ENCODE measurements at places on chromosomes 1 and 21.

DNA sequence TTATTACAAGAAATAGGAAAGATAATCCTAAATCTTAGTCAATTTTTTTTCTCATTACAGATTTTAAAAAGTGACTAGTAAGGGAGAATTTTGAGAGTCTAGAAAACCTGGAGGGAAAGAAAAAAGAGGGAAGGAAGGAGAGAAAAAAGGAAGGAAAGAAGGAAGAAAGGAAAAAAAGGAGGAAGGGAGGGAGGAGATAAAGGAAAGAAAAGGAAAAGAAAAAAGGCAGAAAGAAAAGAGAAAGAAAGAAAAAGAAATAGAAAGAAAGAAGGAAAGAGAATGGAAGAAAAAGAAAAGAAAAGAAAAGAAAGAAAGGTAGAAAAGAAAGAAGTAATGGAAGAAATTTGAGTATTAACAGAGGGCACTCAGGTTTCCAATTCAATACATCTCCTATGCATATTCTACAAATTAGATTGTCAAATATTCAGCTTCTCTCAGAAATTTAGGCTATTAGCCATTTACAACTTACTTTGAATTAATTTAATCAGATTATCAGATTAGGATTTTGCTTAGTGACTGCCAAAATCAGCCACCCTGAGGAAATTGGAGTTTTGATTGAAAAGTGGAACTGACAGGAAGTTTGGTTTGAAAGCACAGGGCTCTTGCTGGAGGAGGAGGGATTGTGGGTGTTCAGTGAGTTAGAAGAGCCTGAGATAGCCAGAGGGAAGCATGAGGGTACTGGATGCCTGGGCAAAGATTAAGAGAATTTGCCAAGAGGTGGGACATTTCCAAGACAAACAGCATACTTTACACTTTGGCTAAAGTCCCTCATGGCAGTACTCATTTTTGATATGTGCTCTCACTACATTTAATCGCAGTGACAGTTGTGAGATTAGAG is 677.8 kb downstream of the USP25 start:
- no peak for DNase-seq

GRCh38 chr1:110348050-110348449 is 8.9 kb downstream of the RBM15 start:
- DNase-seq, result no peak

- no peak for DNase-seq
These were observed 18.7 kb downstream of the C21orf58 start for GRCh38 chr21:46304955-46305354.

DNA sequence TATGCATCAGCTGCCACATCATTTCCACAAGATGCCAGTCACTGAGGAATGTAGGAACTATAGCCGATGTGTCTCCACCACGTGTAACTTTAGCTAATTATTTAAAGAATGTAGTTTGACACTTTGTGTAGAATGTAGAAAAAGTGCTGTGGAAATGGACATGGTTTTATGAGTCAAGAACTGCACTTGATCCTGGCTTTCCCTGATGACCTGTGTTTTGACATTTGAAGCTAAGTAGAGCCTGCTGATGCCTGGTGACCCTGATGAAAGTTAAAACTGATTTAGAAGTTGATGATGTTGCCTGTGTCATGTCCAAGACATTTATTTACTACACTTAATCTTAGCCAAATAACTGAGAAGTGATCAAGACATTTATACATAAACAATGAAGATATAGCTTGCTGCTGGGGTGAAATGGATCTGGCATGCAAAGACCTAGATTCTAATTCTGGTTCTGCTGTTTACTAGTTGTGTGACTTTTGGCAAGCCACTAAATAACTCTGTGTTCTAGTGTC is 4.4 kb upstream of the OSBPL9 start:
- no peak for DNase-seq

- DNase-seq, result no peak
These were observed 28.1 kb downstream of the ACBD3 start for GRCh38 chr1:226158457-226158856.

DNA sequence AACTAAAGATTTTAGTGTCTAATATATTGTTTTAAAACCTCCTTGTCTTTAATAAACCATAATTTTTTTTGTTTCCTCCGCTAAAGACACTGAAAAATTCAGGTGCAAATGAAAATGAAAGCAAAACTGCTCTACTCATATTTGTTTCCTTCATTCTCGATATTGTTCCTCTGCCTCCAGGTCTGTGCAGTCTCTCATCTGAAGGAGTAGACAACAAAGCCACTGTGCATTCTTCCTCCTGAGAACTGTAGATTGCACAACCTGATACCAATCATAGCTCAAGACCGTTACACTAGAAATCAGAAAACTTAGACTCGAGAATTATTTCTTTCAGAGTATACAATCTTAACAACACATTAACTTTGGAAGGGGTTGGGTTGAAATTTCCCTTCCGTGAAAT is 373.1 kb upstream of the CXADR start:
- DNase-seq, result no peak

DNA sequence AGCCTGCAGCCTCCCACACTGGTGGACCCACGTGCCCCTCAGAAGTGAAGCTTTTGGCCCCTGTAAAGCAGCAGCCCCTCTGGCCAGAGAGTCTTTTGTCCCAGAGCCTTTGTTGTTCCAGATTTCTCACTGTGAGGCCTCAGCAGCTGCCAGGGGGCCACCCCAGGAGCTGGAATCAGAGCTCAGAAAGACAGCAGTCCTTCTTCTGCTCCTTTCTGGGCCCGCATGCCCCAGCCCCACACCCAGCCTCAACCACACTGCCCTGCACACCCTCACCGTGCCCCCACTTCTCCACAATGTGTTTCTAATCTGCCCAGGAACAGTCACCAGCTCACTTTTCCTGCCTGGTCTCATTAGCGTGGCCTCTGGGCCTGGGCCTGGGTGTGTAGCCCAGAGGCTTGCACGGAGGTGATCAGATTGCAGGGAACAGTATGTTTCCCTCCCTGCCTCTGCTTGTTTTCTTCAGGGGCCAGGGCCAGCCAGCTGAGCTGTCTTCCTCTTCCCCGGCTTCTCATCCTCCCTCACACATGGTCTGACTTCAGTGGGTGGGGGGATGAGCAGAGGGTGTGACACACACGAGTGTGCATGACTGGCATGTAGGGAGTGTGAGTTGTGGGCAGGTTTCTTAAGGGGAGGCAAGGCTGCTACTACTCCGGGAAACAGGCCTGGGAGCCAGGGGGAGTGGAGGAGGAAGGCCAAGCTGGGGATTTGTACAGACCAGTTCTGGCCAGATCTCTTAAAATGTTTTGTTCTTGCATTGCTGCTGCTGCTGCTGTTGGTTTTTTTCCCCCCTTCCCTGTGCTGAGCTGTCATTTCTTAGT is 82.5 kb upstream of the ZNF648 start:
- DNase-seq, result peak; percentile 48

- DNase-seq, result no peak
These were observed 8.6 kb downstream of the HJV start for GRCh38 chr1:146012703-146013558.

DNA sequence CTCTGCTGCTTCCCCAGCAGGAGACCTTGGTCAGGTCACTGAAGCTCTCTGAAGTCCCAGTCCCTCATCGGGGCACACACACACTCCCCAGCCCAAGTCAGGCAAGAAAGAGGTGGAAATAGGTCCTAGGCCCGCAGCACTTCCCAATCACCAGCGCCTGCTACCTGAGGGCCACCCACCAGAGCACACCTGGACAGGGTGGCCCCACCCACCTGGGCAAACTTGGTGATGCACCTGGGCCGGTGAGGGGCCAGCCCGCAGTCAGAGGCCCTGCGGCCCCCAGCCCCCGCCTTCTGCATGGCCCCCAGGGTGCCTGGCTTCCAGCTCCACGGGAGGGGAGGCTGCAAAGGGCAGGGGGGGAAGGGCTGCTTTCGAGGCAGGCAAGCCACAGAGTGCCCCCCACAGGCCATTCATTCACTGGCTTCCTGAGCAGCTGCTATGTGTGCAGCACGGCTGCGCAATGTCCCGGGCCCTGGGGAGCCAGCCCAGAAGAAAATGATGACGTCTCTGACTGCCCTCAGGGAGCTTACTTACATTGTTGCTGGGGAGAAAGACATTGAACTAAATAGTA is 4.7 kb downstream of the SH2D5 start:
- peak; percentile 35 for DNase-seq

- no peak for DNase-seq
These were observed 54.9 kb upstream of the BACE2 start for GRCh38 chr21:41112740-41113692.

Data from mesothelial cell of epicardium (in vitro differentiated cells).